Activated T-cell treated with anti-CD3 and anti-CD28 coated beads for 1 hour (primary cell): ENCODE measurements at places on chromosomes 13 and 19.

GRCh38 chr13:113208421-113209335 lies at the start of gene PCID2:
TSS of gene PCID2 (minus strand) at chr13:113208669. CDS start at chr13:113208634, 35 bp downstream.
- peak; percentile 85 for DNase-seq

- no peak for DNase-seq
Observed at GRCh38 chr19:16222806-16223205, 25.1 kb downstream of the AP1M1 start.

- no peak for DNase-seq
Observed at GRCh38 chr19:16830679-16831078, 1.5 kb downstream of the SIN3B start.

DNA sequence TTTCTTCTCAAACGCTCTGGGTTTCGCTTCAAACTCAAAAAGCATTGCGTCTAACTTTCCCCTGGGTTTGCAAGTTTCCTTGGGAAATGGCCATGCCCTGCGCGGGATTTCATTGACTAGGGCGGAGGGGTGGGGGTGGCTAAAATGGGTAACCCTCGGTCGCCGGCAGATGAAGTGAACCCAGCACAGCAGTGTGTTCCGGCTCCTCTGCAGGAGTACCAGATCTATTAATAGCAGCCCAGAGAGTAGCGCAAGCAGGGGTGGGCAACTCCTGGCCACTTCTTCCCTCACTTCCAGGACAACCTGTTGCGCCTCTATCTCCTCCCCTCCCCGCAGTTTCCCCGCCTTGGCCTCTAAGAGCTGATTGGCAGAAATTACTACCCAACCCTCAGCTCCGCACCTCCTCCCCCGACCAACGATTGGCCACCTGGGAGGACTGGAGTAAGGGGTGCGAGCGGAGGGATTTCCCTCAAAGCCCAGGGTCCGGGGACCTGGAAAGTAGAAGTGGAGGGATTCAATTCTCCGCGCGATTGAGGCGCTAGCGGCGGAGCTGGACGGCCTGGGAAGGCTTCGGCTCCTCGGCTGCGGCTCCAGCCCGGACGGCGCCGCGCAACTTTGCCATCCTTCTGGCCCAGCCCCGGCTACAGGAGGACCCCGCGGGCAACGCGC lies at the start of gene FREM2:
FREM2 (plus strand) TSS at position 501 of the 669 bp plus-strand sequence. CDS start 268 bp downstream, outside the sequence.
- DNase-seq: no peak

- no peak for DNase-seq
Observed at GRCh38 chr13:85278851-85279250, 520.4 kb downstream of the SLITRK6 start.

DNA sequence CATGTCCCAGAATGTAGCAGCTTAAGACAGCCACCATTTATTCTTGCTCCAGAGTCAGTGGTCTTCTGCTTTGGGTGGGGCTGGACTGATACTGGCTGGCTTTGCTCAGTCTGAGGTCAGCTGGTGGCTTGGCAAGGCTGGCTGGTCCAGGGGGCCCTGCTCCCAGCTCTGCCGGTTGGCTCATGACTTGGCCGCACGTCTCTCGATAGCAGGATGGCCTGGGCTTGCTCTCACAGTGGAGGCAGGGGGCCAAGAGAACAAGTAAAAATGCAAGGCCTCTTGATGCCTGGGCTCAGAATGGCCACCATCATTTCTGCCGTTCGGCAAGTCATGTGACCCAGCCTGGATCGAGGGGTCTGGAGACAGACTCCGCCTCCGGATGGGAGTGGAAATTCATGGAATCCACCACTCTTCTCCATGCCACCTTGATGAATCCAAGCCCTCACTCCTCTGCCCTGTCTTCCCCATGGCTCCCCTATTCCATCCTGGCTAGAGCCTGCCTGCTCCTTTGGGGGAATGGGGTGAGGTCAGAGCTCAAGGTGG lies 13.1 kb downstream of the ACTMAP start:
- DNase-seq: no peak

- no peak for DNase-seq
Observed at GRCh38 chr13:107216046-107216755, 648.3 kb upstream of the ARGLU1 start.

DNA sequence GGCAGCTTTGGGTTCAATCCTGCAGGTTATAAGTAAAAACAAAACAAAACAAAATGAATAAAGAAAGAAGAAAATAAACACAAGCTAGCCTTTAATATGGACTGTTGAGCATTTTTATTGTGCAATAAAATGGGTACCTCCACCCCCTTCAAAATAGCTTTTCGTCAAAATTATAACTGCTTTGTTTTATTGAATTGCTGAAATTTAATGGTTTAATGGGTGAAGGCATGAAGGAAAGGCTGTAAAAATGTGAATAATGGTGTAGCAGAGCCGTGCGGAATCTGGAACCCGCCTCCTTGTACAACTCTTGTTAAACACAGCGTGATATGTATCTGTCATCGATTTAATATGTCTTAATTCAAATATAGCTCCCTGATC lies 2.2 kb upstream of the ZIC5 start:
- no peak for DNase-seq

GRCh38 chr19:2771786-2772674 lies 11.0 kb downstream of the SGTA start:
- DNase-seq: no peak

DNA sequence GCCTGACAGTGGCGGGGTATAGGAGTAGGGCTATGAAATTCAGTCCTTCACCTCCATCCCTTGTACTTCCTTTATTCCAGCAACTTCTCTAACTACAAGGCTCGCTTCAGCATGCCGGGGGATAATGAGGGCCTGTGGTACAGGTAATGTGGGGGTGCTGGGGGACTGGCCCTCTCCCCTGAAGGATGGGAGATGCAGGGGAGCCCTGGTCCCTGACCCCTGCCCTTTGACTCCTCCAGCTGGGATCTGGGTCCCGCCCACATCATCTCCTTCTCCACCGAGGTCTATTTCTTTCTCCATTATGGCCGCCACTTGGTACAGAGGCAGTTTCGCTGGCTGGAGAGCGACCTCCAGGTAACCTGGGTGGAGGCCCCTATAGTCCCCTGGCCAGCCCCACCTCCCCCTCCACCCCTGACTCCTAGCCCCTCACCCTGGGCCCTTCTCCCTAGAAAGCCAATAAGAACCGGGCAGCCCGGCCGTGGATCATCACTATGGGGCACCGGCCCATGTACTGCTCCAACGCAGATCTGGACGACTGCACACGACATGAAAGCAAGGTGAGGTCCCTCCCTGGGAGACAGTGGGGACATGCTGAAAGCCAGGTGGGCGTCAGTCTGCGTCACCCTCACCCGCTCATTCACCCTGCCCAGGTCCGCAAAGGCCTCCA lies 16.5 kb downstream of the ACP7 start:
- no peak for DNase-seq

- DNase-seq: no peak
Observed at GRCh38 chr19:38331728-38332127, 3.9 kb upstream of the CATSPERG start.

- no peak for DNase-seq
Observed at GRCh38 chr19:40718774-40719391, 2.0 kb downstream of the ITPKC start.

DNA sequence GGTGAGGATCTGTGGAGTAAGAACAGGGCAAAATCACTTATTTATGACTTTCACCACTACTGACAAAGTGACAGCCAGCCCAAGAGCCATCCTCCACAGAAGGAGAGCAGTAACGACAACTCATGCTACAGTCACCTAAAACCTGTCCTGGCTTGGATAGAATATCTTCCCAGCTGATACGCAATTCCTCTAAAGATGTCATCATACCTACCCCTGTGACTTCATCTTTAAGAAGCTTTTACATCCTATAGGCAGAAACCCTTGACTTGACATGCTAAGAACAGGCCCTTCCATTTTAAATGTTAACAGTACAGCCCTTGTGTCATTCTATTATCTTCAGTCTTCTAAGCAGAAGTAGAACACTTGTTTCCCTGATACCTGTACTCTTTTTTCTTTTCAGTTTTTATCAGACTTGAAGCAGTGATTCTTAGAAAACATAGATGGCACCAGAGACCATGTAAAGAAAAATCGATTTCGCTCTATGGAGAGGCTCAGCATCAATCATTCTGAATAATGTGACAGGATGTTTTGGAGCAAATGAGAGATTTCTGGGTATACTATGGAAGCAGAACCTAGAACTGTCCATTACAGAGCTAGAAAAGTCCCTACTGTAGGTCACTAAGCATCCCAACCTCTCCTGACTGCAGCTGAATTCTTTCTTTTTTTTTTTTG lies 20.1 kb downstream of the STOML3 start:
- no peak for DNase-seq

- DNase-seq: no peak
Observed at GRCh38 chr13:74145249-74145975, 11.2 kb upstream of the KLF12 start.

- DNase-seq: no peak
Observed at GRCh38 chr13:112833551-112834257, 135.3 kb upstream of the MCF2L start.
